ENCODE measurements at places on chromosomes 2 and 18.
A peak's percentile ranks its signal among the peaks of the same experiment; 100 is the strongest.

DNA sequence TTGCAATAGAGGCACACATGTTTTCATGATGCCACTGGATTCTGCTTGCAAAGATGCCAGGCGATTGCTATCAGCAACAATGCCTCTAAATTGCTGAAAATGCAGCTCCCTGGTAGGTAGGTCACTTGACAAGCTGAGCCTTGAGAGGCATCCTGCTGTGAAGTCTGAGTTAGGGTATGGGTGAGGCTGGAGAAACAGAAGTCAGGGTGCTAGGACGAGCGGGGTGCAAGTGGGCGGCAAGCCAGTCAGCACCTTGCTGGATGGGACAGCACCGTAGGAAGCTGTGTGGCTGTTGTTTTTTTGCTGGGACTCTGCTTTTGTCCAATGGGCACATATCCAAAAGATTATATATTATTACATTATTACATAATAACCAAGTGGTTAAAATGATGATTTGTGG, 10.5 kb upstream of the CLIP4 start:
- DNase-seq: no peak

- no peak for DNase-seq
Measured at GRCh38 chr2:8371653-8372052, 310.2 kb upstream of the ID2 start.

DNA sequence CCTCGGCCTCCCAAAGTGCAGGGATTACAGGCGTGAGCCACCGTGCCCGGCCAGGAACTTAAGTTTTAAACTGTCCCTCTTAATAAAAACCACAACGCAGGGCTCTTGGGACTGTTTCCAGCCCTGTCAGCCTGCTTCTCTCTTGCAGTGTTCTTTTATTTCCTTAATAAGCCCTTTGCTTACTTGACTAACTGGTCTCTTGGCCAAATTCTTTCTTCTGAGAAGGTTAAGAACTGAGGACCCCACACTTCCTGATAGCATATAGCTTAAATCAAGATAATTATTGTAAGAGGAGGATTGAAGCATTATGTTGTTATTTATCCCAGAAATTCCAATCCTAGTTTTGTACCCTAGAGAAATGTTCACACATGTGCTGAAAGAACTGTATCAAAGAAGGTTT, 128.2 kb upstream of the UXS1 start:
- DNase-seq: no peak

GRCh38 chr2:230746213-230746612, 33.6 kb downstream of the CAB39 start:
- no peak for DNase-seq

DNA sequence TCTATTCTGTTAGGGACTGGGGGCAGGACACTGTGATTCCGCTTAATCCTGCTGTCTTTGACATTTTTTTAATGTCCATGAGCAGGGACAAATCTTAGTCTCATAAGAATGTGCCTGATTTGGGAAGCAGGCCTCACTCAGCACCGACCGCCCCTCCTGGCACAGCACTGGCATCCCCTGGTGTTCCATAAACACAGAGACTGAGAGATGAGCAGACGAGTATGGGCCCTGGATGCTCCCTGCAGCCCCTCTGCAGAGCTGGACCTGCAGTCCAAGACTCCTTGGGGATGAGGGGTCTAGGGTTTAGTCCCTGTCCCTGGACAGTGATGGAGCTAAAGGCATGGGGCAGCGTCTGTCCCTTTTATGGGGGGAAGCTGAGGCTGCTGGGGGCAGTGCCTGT, 81.6 kb downstream of the NDUFA10 start:
- DNase-seq: no peak

- no peak for DNase-seq
Measured at GRCh38 chr2:151363709-151364108, 6.3 kb downstream of the TNFAIP6 start.

- no peak for DNase-seq
Measured at GRCh38 chr2:18723219-18723618, 133.8 kb upstream of the NT5C1B start.

GRCh38 chr2:43368483-43369385, 142.3 kb upstream of the ZFP36L2 start:
- DNase-seq: no peak

DNA sequence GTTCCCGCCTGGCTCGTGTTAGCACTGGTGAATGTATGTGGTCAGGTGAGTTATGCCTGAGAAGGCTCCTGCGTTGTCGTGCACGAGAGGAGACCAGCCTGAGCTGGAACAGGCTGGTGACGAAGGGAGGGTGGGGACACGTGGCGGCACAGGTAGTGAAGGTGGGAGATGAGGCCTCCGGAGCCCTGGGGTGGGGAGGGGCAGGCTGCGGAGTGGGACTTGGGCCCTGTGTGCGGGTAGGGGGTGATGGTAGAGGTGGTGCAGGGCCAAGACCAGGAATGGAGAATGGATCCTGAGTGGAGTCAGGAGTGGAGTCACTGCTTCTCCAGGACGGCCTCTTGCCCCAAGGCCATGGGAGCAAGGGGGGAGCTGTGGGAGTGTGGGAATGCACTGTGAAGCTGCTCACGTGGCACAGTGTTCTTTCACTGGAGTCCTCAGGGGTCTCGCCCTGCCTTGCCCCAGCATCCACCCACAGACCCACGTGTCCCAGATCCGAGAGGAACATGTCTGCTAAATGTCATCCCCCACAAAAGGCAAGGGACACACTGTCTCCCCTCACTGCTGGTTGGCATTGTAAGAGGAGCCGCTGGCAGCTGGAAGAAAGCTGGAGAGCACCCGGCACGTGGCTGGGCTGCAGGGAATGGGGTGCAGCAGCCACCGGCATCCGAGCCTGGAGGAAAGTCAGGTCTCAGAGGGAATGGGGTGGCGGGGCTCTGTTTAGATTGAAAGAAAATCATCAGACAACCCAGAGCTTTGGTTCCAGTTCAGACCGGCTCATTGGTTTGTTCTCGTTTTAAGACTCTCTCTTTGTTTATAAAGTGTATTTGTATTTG, 63.7 kb downstream of the CYP26B1 start:
- DNase-seq: no peak

- no peak for DNase-seq
Measured at GRCh38 chr18:77067291-77068061, 65.1 kb downstream of the MBP start.

DNA sequence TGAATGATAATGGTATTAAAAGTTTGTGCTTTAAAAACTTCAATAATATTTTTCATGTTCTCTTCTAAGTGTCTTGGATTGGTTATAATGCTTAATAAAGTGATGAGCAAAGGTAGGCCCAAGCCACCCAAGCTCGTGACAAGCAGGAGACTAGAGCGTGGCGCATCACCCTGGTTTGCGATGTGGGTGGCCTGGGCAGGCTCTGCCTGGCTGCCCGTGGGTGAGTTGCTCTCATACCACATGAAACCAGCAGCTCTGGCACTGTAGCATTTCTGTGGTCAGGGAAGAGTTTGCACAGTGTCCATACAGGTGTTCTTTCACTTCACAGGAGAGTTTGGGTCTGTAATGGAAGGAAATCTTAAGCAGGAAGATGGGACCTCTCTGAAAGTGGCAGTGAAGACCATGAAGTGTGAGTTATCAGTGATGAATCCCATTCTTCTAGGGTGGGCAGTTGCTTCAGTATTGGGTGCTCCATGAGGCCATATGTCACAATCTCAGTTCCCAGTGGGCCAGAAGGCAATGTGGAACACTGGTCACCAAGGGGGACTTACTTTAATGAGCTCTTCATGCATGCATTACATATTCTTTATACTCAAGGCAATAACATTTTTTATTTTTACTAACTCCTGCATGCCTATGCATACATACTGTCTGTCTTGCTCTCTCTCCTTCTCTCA, 51.4 kb upstream of the TMEM87B start:
- no peak for DNase-seq

- DNase-seq: no peak
Measured at GRCh38 chr2:58895857-58896256, 654.7 kb upstream of the FANCL start.

DNA sequence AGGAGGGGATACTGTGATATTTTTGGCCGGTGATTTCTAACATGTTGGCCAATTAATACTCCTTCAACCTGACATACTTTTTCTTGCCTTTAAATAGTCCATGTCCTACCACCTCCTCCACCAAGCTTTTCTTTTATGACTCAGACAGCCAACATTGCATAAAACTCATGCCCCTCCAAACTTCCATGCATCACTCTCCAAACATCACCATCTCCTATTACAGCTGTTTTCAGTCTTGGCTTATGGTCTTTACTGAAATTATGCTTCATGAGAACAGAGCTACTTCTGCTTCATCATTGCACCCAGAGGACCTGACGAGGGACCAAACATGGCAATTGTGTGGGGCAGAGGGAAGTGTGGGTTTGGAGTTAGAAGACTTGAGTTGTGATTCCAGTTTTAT, 305.4 kb downstream of the LPIN1 start:
- DNase-seq: peak; percentile 42

DNA sequence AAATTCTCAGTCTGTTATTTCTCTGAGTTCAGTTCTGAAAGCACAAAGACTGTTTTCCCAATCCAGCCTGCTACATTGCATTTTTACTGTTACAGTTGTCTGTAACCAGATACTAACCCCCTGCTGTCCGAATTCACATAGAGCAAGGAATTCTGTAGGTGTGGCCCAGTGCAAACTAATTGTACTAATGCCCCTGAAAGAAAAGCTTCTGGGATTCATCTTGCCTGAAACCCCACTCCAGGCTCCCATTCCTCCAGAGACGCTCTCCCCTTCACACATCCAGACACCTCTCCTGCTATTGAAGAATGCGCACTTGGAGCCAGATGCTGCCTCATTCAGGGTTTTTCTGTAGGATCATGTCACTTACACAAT, 127.0 kb downstream of the TTC32 start:
- DNase-seq: no peak

GRCh38 chr18:3748086-3748485, 298.1 kb downstream of the TGIF1 start:
- no peak for DNase-seq

- no peak for DNase-seq
Measured at GRCh38 chr2:191649519-191649918, 28.4 kb upstream of the NABP1 start.

DNA sequence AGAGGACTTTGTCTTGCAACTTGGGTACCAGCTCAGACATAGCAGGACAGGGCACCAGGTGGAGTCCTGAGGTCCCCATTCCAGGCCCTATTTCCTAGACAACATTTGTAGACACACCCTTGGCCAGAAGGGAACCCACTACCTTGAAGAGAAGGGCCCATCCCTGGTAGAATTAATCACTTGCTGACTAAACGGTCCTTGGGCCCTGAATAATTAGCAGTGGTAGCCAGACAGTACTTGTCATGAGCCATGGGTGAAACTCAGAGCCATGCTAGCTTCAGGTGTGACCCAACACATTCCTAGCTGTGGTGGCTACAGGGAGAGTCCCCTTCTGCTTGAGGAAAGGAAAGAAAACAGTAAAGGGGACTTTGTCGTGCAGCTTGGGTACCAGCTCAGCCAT, 28.5 kb upstream of the ACTR2 start:
- no peak for DNase-seq

GRCh38 chr2:14722904-14723570, 90.5 kb downstream of the LRATD1 start:
- no peak for DNase-seq

DNA sequence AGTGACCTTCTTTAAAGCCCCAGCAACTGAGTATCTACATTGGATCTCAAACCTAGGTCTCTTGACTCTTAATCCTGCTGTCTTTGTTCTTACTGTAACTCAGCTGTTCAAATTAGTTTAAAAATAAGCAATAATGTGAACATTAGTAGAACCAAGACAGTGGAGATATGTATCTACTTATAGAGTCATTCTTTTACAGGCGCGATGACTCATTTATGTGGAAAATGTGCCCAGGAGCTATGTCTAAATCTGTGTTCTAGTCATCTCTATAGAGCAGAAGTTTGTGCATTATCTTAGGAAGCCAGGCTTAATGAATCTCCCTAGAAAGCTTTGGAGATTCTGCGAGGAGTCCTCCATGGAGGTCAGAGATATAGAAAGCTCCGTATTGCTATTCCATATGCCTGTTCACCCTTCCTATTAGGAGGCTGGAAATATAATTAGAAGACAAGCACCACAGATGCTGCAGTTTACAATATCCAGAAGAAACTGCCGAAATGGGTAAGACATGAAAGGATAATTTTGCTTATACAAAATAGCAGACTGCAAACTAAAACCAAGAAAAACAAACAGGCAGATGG, 211.6 kb downstream of the TRIB2 start:
- peak; percentile 63 for DNase-seq

DNA sequence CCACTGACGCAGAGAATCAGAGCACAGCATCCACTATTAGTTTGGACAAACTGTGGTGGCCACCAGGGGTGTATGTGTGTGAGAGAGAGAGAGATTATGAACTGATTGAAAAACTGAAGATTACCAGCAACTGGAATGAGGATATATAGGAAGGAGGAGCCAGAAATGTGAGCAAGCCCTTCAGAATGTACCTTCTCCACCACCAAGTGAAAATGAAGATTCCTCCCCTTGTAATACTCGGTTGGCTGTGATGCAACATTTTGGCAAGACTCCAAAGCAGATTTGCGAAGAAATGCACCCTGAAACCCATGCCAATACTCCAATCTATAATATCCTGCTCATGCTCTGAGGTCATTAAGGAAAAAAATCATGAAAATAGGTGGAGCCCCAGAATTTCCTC, 121.2 kb upstream of the SLC35G4 start:
- DNase-seq: peak; percentile 12

- DNase-seq: no peak
Measured at GRCh38 chr2:63837036-63837594, 4.6 kb upstream of the UGP2 start.

DNA sequence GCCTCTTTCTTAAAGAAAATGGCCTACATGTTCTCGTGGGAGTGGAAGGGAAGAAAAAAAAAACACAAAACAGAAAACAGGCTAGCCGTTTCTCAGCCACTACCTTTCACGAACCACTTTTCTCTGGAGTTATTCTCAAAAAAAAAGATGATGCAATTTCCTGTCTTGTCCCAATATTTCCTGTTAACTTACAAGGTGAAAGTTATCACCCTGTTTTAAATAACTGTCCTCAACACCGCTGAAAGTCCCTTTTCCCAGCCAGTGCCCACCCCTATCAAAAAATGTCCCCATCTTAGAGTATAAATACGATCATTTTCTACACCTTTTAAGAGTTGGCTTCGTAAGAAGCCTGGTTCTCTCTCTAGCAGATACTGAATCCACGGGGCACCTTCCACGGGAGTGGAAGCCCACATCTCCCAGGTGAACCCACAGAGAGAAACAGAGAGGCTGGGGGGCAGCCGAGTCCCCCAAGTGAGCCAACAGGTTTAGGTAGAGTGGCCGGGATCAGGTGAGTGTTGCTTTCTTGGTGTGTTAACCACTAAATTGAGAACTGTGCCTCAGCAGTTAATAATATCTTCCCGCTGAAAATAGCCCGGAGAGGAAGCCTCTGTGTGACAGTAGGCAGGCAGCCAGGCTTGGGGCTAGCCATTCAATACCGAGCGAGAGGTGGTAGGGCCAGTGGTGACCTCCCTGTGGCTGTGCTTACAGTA, 15.9 kb downstream of the SMAD7 start:
- no peak for DNase-seq

Data from AG04449 (cell line).